ENCODE measurements at places on chromosomes 7 and 10.

- no peak for DNase-seq
These were observed 1.1 kb downstream of the ALOX5 start for GRCh38 chr10:45375101-45375500.

DNA sequence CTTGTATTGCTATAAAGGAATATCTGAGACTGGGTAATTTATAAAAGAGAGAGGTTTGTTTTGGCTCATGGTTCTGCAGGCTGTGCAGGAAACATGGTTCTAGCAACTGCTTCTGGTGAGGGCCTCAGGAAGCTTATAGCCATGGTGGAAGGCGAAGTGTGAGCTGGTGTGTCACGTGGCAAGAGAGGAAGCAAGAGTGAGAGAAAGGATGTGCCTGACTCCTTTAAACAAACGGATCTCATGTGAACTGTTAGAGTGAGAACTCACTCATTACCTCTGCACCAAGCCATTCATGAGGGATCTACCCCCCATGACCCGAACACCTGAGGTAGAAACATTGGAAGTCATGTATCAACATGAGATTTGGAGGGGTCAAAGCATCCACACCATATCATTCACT is 7.7 kb upstream of the ITPRIP start:
- DNase-seq, result no peak

DNA sequence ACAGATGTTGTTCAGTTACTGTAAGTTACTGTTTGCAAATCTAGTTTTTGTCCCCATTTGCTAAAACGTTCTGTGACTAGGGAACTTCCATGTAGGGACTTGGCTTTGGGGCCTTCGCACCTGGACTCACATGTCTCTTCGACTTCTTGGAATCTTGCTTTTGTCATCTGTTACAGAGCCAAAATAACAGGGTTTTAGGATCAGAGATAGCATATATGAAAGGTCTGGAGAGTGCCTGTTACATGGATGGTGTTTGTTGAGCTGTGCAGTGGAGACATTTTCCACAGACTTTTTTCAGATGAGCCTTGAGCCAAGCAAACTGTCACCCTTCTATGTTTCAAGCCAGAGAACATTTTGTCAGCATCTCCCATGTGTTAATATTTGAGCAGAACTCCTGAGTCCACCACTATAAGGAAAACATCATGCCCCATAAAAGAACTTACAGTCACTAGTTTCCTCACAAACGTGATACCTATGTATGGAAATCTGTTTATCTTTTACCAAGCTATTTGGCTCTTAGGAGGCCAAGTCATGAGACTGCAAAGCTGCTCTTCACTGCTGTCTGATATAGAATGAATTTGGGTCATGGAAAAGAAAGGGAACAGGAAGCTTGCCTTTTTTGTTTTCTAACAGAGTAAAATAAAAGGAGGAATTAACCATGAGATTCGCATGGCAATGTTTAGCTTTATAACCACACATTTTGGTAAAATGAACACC is 818.6 kb upstream of the IGFBP3 start:
- no peak for DNase-seq

DNA sequence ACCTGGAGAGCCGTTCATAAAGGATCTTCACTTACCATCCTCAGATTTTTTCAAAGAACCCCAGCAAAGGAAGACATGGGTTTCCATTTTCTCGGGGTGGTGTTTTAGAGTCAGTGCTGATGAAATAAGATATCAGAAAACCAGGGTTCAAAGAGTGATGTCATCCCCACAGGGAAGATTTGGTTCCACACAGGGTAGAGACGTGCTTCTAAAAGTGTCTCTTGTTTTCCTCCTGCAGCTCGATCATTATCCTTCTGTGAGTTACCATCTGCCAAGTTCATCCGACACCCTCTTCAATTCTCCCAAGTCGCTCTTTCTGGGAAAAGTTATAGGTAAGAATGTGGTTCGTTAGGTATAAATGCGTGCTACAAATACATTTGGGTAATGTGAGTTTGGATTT is 323.8 kb upstream of the C7orf33 start:
- no peak for DNase-seq

GRCh38 chr10:2964632-2965296 is 102.6 kb upstream of the PFKP start:
- no peak for DNase-seq
